ENCODE measurements at places on chromosomes 12 and 14.

DNA sequence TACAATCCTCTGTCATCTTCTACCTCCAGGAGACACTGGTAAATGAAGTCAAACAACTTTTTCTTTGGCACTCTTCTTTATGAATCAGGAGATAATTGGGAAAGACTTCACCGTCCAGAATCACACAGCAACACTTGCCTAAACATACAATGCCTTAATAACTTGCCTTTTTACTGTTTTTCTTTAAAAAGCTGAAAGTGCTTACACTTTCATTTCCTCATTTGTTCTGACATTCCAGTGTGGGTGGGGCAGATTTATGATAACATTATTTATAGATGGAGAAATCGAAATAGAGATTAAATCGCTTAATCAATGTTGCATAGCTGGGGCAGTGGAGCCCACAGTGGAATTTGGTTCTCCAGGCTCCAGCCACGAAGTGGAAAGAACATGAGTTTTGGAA is 2.8 kb upstream of the FRS2 start:
- DNase-seq: no peak

GRCh38 chr12:110344657-110345056 is 58.9 kb downstream of the ANAPC7 start:
- DNase-seq: no peak

DNA sequence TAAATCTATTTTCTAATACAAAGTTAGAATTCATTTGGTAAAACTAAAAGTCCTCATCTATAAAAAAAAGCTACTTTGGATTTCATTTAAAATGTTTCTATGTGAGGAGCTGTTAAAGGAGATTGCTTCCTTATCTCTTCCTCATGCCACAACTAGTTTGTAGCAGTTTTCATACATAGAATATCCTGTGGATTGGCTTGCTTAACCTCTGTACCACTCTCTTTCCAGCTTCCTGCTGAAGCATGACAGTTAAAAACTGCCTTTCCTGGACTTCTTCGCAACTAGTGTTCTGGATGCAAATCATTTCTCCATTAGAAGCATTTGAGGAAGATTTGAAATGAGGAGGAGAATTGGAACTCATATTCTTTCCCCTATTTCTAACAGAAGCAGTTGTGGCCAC is 49.6 kb downstream of the ST8SIA1 start:
- no peak for DNase-seq

DNA sequence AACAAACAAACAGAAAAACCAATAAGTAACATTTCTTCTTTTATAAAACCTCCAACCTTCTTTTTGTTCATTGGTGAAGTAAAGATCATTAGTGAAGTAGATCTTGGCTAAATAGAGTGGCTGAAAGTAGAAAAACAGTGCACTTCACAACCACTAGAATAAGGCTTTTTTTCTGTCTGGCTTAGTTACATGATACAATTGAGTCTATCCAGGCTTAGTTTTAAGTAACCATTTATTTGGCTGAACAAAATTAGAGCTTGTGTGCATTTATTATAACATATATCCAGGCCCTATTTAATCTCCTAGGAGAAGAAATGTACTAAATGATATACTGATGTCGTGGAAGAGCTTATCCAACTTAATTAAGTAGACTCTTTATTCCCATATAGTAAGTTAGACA is 65.8 kb upstream of the STK38L start:
- DNase-seq: no peak
